Left ventricle myocardium superior (tissue), 1 donor: ENCODE measurements at places on chromosomes 12 and 14. TPM values are rescaled to one million over a fixed set of nuclear protein-coding genes. Genes with fewer than 3 reads are reported as not detected.

IGF1 gene
- total RNA-seq = 6.4 TPM

IL22 gene
- total RNA-seq = not detected

PLCZ1 gene
- total RNA-seq = not detected

SRSF5 gene
- total RNA-seq = 156 TPM

CYP27B1 gene
- total RNA-seq = not detected

GYS2 gene
- not detected for total RNA-seq

C12orf54 gene
- not detected for total RNA-seq

CLEC1B gene
- total RNA-seq = not detected

ADSS1 gene
- total RNA-seq = 226 TPM

LRCOL1 gene
- total RNA-seq = not detected

PAWR gene
- 17.3 TPM for total RNA-seq

MDP1 gene
- 15.4 TPM for total RNA-seq

DCN gene
- total RNA-seq = 741 TPM

PARP2 gene
- total RNA-seq = 17.5 TPM

LHX5 gene
- not detected for total RNA-seq
